ENCODE measurements at places on chromosomes 4 and X.

DNA sequence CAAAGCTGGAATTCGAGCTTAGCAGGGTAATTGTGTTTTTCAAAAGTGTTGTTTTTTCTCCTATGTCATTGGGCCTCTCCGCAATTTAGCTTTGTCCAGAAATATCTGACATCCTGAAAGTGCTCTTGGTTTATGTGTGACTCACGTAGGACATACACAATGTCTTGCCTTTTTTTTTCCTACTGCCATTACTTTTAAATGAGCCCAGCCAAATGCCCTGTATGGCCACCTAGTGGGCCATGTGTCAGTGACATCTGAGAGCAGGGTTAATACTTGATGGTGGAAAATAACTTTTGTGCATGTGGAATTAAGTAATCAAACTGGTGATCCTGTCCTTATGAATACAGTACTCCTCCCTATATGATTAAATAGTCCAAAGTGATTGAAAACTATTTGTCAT lies 1411.1 kb upstream of the TENM3 start:
- DNase-seq: no peak

- DNase-seq: no peak
Observed at GRCh38 chrX:74325130-74326059, 21.4 kb downstream of the ZCCHC13 start.

- DNase-seq: no peak
Observed at GRCh38 chr4:164467493-164467892, 286.4 kb upstream of the SMIM31 start.

GRCh38 chr4:41597494-41597893 lies 59.5 kb downstream of the LIMCH1 start:
- DNase-seq: no peak

DNA sequence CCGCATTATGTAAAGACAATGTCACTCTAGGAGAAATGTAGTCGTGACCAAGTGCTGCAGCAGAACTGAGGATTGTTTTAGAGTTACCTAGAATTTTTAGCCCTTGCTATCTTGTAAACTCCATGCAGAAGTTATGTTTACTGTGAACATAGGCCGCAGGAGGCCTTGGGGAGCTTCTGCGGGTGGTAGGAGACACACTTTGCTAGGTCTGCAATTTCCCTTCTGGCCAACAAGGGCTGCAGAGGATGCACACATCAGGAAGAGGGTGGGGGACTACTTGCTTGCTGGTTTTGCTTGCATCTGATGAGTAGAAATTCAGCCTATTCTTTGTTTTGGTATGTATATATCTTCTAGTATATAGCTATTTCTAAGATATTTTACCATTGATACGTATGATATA lies 23.1 kb downstream of the BANK1 start:
- no peak for DNase-seq

DNA sequence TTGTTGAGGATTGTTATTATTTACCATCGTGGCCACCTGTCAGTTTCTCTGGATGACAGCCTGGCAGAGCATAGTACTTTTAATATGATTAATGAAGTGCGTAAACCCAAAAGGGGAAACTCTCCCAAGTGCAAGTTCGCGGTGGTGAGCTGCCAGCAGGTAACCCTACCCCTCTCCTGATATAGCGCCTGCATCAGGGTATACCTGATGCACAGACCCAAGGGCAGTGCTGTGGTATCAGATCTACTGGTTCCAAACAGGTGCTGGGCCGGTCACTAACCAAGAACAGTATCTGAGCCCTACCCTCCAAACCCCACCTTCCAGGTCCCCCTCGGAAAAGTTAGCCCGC lies 1.6 kb downstream of the RNF150 start:
- DNase-seq: no peak

- DNase-seq: no peak
Observed at GRCh38 chr4:163955288-163955687, 460.8 kb downstream of the TMA16 start.

- no peak for DNase-seq
Observed at GRCh38 chrX:101460669-101461068, 24.6 kb upstream of the ARMCX4 start.

- no peak for DNase-seq
Observed at GRCh38 chr4:104592183-104592582, 97.5 kb upstream of the CXXC4 start.

Data from right cardiac atrium (tissue), 5 donors.